ENCODE measurements at places on chromosomes 4 and X. TPM values are rescaled to one million over a fixed set of nuclear protein-coding genes. Genes with fewer than 3 reads are reported as not detected.

SLC25A4 gene
- 16.2 TPM for total RNA-seq

PCDH10 gene
- total RNA-seq = 0.69 TPM

SSX2 gene
- not detected for total RNA-seq

GRCh38 chrX:10062980-10063379 is 93.8 kb upstream of the CLCN4 start:
- DNase-seq = no peak

- no peak for DNase-seq
These were observed 29.2 kb upstream of the MXD4 start for GRCh38 chr4:2290974-2291704.

DNA sequence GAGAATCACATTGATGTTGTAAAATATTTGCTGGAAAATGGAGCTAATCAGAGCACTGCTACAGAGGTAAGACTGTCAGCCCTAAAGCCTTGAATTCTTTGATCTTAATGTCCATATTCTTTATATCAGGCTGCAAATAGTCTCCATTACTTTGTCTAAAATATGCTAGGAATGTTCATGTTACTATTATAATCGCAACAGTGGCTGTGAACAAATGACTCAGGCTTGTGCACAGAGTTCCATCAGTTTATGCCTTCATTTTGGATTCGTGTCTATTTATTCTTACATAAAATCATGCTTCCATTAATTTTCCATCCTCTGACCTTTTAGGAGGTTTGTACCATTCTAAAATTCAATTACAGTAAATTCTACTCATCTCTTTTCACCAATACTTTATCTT is 182.7 kb downstream of the ANK2 start:
- no peak for DNase-seq

- DNase-seq = no peak
These were observed 4.8 kb upstream of the GPM6B start for GRCh38 chrX:13821738-13822137.

DNA sequence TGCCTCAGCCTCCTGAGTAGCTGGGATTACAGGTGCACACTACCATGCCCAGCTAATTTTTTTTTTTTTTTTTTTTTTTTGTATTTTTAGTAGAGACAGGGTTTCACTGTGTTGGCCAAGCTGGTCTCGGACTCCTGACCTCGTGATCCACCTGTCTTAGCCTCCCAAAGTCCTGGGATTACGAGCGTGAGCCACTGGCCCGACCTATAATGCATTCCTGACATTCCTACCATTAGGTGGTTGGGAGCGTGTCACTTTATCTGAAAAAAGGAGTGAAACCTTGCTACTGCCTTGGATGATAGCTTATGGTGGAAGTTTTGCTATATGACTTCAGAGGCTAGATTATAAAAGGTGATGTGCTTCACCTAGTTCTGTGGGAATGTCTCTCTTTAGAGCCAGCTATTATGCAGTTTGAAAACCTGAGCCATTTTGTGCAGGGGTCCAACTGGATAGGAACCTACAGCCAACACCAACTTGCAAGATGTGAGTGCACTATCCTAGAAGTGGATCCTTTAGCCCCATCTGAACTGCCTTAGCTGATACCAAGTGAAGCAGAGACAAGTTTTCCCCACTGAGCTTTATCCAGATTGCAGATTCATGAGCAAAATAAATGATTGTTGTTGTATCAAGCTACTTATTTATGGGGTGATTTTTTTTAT is 29.8 kb upstream of the EMCN start:
- DNase-seq = no peak

- no peak for DNase-seq
These were observed 508.7 kb downstream of the FSTL5 start for GRCh38 chr4:161655148-161655547.

- no peak for DNase-seq
These were observed 48.2 kb upstream of the SLIT2 start for GRCh38 chr4:20203508-20203907.

GRCh38 chr4:66930206-66930605 is 615.1 kb downstream of the CENPC start:
- no peak for DNase-seq
